AG09309 (cell line): ENCODE measurements at places on chromosomes 1 and 21.

DNA sequence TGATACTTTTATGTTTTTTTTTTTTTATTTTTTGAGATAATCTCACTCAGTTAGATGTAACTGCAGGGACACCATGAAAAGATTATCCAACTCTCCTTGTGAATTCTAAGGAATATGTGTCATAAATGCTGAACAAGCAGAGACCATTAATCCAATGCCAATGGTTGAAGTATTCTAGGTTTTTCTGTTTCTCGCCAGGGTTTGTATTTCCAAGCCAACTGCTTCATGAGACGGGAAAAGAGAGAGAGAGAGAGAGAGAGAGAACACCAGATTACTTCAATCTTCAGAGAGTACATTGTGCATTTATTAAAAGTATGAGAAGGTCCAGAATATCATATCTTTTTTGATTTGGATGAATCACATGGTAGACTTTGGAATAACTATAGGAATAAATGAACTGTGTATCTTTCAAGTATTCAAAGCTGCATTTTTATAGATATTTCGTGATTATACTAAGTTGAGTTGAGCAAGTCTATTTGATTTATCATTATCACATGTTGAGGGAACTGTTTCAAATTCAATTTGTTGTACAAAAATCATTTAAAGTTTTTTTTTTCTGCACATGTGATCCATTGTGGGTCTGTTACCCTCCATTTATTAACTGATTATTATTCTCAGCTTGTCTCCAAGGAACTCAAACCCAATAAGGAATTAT lies 108.4 kb downstream of the PLA2G4A start:
- DNase-seq, result no peak

GRCh38 chr1:203563291-203563690 lies 63.3 kb upstream of the ATP2B4 start:
- DNase-seq, result no peak

DNA sequence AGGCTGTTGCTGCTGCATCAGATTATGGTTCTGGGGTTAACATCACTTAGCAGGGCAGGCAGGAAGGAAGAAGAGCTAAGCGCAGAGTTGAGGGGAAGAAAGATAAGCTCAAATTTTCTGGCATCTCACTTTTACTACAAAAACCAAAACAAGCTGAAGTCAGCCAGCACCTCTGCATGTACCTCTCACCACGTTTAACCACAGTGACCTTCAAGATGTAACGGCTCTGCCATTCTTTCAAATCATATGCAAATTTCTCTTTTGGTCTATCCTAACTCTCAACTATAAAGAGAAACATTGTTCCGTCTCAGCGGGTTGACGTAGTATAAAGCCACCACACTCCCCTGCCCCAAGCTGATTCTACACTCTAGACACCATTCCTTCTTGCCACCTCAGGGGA lies 154.4 kb downstream of the OMA1 start:
- no peak for DNase-seq

GRCh38 chr1:38580594-38580993 lies 279.0 kb downstream of the RRAGC start:
- no peak for DNase-seq

GRCh38 chr1:42266253-42267135 lies 68.5 kb downstream of the FOXJ3 start:
- no peak for DNase-seq

DNA sequence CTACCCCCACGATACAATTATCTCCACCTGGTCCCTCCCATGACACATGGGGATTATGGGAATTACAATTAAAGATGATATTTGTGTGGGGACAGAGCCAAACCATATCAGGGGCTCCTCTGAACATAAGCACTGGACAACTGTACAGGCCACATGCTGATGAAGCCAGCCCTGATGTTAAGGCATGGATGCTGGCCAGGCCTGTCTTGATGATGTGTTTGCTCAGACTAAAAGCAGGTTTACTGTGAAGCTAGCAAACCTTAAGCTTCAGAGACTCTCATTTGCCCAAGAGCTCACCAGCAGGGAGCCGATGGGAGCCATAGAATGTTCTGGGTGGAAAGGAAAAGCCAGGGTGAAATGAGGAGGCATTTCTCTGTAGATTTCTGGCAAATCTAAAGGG lies 135.3 kb upstream of the KCNK1 start:
- no peak for DNase-seq

DNA sequence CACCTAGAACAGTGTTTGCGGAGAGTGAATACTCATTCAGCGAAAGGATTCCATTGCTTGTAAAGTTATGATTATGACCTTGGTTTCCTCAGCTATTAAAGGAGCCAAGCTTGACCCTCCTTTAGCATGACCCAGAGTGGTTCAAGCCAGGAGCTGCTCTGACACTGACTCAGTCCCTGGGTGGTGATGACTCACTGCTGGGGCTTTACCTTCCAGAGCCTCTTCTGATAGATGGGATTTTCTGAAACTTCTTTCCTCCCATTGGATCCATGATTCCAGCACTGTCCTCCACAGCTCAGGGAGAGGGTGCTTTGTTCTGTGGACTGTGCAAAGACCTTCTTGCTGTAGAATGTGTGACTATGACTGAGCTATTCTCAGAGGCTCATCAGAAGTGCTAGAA lies 77.4 kb downstream of the S1PR1 start:
- no peak for DNase-seq

DNA sequence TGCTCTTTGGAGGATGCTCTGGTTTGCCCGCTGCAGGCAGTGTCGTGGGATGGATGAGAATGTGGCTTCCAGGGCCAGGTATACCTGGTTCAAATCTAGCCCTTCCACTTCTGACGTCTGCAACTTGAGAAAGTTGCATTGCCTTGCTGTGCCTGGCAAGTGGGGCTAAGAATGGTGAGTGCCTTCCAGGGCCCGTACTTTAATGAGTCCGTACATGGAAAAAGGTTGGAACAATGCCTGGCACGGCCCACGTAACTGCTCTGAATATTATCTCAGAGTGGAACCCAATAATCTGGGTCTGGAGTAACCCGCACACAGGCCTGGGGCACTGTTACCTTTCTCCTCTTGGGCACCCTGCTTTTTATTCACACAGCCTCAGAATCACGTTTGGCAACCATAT lies 146.7 kb upstream of the EDN2 start:
- DNase-seq, result no peak

DNA sequence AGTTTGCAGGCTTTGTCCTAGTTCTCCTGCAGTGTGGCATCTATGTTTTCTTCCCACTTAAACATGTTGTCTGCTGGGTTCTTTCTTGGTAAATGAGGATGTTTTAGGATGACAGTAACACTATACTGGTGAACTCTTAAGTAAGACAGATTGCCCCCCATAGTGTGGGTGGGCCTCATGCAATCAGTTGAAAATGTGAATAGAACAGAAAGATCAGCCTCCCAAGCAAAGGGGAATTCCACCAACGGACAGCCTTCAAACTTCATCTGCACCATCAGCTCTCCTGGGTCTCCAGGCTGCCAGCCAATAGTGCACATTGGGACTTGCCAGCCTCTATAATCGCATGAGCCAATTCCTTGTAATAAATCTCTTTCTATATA lies 10.7 kb upstream of the TARBP1 start:
- no peak for DNase-seq

- DNase-seq, result peak; percentile 33
Measured at GRCh38 chr21:16194095-16194787, 464.5 kb downstream of the USP25 start.

GRCh38 chr1:233582439-233582838 lies 31.5 kb upstream of the KCNK1 start:
- no peak for DNase-seq

DNA sequence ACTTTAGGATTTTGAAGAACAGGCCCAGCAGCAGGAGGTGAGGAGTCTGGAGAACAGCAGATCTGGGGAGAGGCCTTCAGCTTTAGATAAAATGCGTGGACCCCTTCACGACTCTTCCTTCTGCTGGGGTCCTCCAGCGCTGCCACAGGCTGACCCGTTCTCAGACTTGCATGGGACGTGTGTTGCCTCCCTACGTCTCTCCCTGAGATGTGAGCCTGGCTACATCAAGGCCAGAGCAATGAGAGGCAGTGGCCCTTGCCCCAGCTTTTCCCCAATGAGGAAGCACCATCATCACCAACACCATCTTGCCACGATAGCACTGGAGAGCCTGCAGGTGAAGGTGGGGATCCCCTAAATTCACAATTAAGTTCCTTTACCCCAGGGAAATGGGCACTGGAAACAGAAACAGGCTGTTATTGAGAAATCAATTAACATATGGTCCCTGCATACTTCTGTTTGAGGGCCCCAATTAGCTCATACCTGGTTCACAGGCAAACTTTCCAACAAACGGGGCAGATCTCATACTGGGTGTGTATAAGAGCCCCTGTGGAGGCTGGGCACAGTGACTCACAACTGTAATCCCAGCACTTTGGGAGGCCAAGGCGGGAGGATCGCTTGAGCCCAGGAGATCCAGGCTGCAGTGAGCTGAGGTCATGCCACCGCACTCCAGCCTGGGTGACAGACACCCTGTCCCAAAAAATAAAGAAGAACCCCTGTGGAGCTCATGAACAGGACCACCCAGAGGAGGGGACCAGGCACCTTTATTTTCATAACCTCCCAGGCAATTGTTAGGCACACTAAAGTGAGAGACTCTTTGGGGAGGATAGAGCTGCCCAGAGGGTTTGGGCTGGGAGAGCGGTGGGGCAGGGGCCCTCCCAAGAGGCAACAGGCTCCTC lies 12.1 kb upstream of the ADAMTSL4 start:
- no peak for DNase-seq

DNA sequence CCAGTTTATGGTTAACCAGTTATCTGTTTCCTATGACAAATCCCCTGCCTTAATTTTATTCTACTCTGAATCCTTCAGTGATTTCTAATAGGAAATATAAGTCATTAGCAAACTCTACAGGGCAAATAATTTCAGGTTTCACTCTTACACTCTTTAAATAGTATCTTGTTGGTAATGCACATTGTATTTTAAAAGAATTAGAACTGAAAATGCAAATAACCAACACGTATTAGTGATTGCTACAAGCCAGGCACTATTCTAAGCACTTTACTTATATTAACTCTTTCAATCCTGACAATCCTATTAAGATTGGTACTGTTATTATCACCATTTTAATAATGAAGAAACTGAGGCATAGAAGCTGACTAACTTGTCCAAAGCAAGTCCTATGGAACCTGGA lies 48.3 kb upstream of the LHX8 start:
- DNase-seq, result no peak
